Activated T-helper 2 cell treated with anti-CD3 and anti-CD28 coated beads, Interferon-gamma antibody, Interleukin-2, Interleukin-4, amounts not matched to agents 10 μg/mL and 5 μg/mL and 100 μg/mL, durations not matched to agents 14 hours and 24 hours and 36 hours (primary cell): ENCODE measurements at places on chromosomes 3 and 15.

GRCh38 chr3:177689869-177690268 is 492.6 kb upstream of the TBL1XR1 start:
- DNase-seq, result no peak

GRCh38 chr3:111321786-111322185 is 220.2 kb upstream of the CD96 start:
- no peak for DNase-seq

DNA sequence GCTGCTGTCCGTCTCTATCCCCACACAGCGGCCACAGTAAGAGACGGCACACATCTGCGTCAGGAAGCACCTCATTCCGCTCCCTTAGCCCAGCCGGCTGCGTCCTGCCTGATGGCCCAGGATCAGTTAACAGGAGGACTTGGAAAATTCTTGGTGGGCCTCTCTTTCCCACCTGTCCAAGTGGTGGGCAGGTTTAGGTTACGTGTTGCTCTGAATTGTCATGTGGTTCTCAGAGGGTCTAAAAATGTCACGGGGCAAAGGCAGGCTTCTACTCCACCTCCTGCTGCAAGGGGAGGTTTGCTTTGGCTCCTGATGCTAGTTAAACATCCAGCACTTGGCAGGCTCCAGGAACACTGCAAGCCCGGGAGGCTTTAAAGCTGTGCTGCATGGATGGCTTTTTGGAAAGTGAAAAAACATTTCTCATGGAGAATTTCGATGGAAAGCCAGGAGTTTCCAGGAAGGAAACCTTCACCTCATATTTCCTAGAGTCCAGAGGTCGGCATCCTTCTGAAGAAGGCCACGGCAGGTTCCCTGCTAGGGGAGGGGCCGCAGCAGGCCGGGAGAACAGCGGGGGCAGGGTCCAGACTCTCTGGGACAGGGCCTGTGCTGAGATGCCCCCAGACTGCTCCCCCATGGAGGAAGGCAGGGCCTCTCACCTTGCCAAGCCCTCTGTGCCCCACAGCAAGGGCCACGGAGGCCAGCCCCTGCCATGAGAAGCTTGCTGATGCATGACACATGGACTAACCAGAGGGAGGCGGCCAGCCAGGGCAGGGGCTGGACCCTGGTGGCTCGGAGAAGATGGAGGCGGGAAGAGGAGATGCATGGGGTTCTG is 10.8 kb downstream of the CTSH start:
- no peak for DNase-seq

GRCh38 chr15:35974052-35974451 is 428.1 kb upstream of the DPH6 start:
- no peak for DNase-seq

DNA sequence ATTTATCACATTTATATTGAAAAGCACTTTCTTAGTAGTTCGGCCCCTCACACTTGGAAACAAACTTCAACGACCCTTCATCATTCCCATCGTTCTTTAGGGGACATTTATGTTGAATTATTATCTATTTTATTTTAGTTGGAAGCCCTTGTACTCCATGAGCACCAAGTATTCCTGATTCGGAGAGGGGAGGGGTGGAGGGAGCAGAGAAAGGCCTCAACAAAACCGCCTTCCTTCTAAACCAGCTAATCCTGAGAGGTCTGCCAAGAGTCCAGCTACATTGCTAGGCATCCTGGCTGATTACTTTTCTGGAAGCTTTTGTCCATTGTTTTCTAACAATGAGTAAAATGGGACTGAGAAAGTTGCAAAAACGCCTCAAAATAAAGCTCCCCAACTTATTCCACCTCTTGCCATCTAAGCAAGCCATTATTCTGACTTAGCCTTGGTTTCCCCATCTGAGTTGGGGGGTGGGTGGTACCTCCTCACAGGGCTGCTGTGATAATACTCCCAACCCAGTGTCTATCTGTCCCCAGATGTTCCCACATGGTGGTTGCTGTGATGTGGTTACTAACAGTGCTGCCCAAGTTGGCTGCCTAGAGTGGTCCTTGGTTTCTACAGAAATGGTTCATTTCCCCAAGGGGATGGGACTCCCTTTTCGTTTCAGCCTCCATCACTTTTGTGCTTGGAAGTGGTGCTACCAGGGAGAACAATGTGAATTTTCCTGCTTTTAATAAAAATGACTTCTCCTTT is 1.2 kb upstream of the TMEM158 start:
- no peak for DNase-seq
